Hair follicular keratinocyte (primary cell): ENCODE measurements at places on chromosomes 5 and 9. TPM values are rescaled to one million over a fixed set of nuclear protein-coding genes. Genes with fewer than 3 reads are reported as not detected.

SLC24A2 gene
- total RNA-seq, result not detected in 2 replicates

DNAH5 gene
- total RNA-seq, result 0.23 and 0.38 TPM in 2 replicates

IFNA21 gene
- total RNA-seq, result not detected in 2 replicates

FAM78A gene
- 0.49 and 0.62 TPM in 2 replicates for total RNA-seq

COL15A1 gene
- total RNA-seq, result not detected in 2 replicates

MTAP gene
- total RNA-seq, result 34.0 and 42.2 TPM in 2 replicates

LAMC3 gene
- 0.08 and 1.8 TPM in 2 replicates for total RNA-seq

FRMD3 gene
- under 0.01 and 0.23 TPM in 2 replicates for total RNA-seq

IFNK gene
- 2.2 and 4.3 TPM in 2 replicates for total RNA-seq

PCDHA9 gene
- total RNA-seq, result not detected in 2 replicates

SURF2 gene
- 37.2 and 46.6 TPM in 2 replicates for total RNA-seq

PCDHB16 gene
- 0.16 TPM in 1 of 2 replicates, not detected in the other for total RNA-seq

DMRT3 gene
- total RNA-seq, result not detected in 2 replicates

RLN2 gene
- total RNA-seq, result 0.15 TPM in 1 of 2 replicates, not detected in the other

PCDHGB1 gene
- 0.23 and 0.38 TPM in 2 replicates for total RNA-seq

EPB41L4A gene
- total RNA-seq, result 1.3 and 6.8 TPM in 2 replicates

SPATA31D4 gene
- total RNA-seq, result not detected in 2 replicates

HCN1 gene
- not detected in 2 replicates for total RNA-seq

RALGPS1 gene
- total RNA-seq, result 0.15 and 0.94 TPM in 2 replicates

PLPP7 gene
- 0.08 and 0.23 TPM in 2 replicates for total RNA-seq

ZNF484 gene
- 3.6 and 4.3 TPM in 2 replicates for total RNA-seq

SVEP1 gene
- 0.04 and 1.6 TPM in 2 replicates for total RNA-seq

RASA1 gene
- 34.2 and 43.2 TPM in 2 replicates for total RNA-seq
